ENCODE measurements at places on chromosomes 16 and 17.

DNA sequence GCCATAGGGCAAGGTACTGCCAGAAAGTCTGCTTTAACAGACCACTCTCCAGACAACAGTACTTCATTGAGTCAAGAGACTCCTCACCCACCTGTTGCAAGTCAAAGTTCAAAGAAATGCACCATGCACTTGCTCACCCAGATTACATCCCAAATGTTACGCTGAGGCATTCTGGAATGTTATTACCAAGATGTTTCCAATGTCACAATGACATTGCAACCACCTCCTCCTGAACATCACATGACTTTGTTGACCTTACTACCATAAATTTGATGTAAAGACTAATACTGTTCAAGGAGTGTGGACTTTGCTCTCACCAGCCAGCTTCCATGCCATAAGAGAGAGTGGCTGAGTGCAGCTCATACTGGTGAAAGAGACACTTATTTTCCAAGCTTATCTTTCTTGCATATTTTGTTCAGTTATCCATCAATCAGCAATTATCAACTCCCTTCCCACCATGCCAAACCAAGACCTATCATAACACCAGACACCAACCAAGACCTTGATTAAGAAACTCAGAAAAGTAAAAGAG, 58.5 kb upstream of the BCAR1 start:
- no peaks in the 10 kb centered on the region for H3K36me3 ChIP-seq
- H3K27me3 ChIP-seq: no peaks in the 10 kb centered on the region
- H3K27ac ChIP-seq: no peak overlapping the region
- H3K4me3 ChIP-seq: no peak overlapping the region
- H3K4me1 ChIP-seq: peaks cover 9% of the 10 kb centered on the region

GRCh38 chr17:55201308-55201932, 63.3 kb upstream of the HLF start:
- no peaks in the 10 kb centered on the region for H3K36me3 ChIP-seq
- no peak overlapping the region for H3K4me3 ChIP-seq
- no peak for DNase-seq
- no peak overlapping the region for H3K27ac ChIP-seq
- no peaks in the 10 kb centered on the region for H3K27me3 ChIP-seq

- H3K36me3 ChIP-seq: no peaks in the 10 kb centered on the region
- peak overlapping the region; percentile 60 for H3K4me3 ChIP-seq
- H3K27me3 ChIP-seq: peaks cover 65% of the 10 kb centered on the region
- no peak for DNase-seq
- no peak overlapping the region for H3K27ac ChIP-seq
These were observed 2.6 kb upstream of the HOXB5 start for GRCh38 chr17:48596000-48596734.

DNA sequence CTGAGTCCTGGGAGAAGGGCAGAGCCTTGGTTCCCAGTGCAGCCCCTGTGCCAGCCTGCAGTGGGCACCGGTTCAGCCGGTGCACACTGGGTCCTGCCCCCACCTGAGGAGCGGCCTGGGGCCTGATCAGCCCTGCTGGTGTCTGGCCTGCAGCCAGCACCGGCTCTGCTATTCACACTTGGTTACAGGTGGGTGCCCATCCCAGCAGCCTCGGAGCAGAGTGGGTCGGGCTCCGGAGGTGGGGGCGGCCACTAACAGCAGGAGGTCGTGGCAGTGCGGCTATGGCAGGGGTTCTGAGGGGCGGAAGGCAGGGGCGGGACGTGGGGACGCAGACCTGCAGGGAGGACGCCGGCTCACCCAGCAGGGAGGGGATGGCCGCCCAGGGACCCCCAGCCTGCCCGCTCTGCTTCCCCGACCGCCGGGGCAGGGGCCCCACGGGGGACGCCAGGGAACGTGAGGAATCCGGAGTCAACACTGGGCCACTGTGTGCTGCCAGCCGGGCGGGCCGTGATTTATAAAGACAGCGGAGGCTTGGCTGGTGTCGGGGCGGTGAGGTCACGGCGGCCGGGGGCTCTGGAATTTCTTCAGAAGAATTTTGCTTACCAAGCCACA, 20.3 kb downstream of the METRNL start:
- peaks cover 16% of the 10 kb centered on the region for H3K27me3 ChIP-seq
- no peak for DNase-seq
- peaks cover 11% of the 10 kb centered on the region for H3K4me1 ChIP-seq
- H3K27ac ChIP-seq: no peak overlapping the region
- H3K36me3 ChIP-seq: peaks cover 3% of the 10 kb centered on the region
- H3K4me3 ChIP-seq: no peak overlapping the region

- no peak overlapping the region for H3K4me3 ChIP-seq
- no peak for DNase-seq
- H3K27ac ChIP-seq: no peak overlapping the region
- H3K4me1 ChIP-seq: no peaks in the 10 kb centered on the region
These were observed 14.1 kb upstream of the ACSF3 start for GRCh38 chr16:89079434-89079980.

GRCh38 chr16:11542069-11542744, 44.5 kb downstream of the LITAF start:
- peaks cover under 1% of the 10 kb centered on the region for H3K36me3 ChIP-seq
- no peak overlapping the region for H3K27ac ChIP-seq
- no peaks in the 10 kb centered on the region for H3K27me3 ChIP-seq
- no peak overlapping the region for H3K4me3 ChIP-seq
- DNase-seq: no peak

DNA sequence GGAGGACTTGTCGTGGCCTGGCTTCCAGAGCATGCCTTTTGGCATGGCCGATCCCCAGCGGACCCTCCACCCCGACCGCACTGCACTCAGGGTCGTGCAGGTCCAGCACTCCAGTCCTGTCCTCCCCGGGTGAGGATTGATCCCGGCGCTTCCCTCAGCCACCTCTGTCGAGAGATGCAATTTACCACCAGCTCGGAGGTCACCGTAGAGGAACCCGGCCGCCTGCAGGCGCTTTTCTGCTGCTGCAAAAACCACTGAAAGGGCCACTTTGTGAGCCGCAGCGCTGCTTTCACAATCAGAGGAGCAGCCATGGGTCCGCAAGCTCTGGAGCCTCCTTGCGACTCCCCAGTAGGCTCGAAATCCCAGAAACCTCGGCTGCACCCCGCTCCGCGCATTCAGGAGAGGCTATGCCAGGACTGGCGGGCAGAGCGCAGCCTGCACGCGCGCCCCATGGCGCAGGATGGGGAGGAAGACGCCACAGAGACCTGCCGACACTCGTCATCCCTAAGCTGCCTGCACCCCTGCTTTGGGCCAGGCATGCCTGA, 134.2 kb downstream of the HS3ST2 start:
- no peak overlapping the region for H3K27ac ChIP-seq
- no peaks in the 10 kb centered on the region for H3K36me3 ChIP-seq
- H3K27me3 ChIP-seq: peaks cover 5% of the 10 kb centered on the region
- H3K4me1 ChIP-seq: peaks cover 8% of the 10 kb centered on the region

DNA sequence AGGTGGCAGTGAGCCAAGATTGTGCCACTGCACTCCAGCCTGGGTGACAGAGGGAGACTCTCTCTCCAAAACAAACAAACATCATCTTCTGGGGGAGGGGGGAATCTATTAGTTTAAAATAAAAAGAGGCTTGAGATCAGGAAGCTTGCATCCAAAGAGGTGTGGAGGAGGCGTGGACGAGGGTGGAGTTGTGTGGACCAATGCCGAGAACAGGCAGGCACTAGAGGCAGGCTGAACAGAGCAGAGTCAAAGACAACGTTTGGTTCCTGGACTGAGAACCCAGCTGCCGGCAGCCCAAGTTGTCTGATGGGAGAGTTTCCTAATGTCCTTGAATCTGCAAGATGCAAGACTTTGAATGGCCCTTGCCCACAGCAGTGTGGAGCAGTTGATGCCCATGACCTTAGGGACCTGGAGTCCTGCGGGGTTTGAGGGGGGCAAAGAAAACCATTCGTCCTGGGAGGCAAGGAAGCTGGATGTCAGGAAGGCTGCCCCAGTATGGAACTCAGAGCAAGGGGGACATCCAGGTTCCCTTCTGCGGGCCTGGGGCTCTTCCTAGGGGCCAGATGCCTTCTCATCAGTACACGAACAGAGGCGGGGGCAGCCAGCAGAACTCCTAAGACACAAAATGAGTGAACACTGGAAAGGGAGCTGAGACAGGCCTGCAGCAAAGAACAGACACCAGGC, 9.2 kb downstream of the TBC1D16 start:
- no peaks in the 10 kb centered on the region for H3K4me1 ChIP-seq
- H3K36me3 ChIP-seq: no peaks in the 10 kb centered on the region
- DNase-seq: no peak

GRCh38 chr17:45231481-45232116, 9.9 kb downstream of the FMNL1 start:
- peaks cover 35% of the 10 kb centered on the region for H3K36me3 ChIP-seq
- H3K4me1 ChIP-seq: peaks cover 75% of the 10 kb centered on the region
- H3K27ac ChIP-seq: peak overlapping the region; percentile 100
- DNase-seq: no peak

DNA sequence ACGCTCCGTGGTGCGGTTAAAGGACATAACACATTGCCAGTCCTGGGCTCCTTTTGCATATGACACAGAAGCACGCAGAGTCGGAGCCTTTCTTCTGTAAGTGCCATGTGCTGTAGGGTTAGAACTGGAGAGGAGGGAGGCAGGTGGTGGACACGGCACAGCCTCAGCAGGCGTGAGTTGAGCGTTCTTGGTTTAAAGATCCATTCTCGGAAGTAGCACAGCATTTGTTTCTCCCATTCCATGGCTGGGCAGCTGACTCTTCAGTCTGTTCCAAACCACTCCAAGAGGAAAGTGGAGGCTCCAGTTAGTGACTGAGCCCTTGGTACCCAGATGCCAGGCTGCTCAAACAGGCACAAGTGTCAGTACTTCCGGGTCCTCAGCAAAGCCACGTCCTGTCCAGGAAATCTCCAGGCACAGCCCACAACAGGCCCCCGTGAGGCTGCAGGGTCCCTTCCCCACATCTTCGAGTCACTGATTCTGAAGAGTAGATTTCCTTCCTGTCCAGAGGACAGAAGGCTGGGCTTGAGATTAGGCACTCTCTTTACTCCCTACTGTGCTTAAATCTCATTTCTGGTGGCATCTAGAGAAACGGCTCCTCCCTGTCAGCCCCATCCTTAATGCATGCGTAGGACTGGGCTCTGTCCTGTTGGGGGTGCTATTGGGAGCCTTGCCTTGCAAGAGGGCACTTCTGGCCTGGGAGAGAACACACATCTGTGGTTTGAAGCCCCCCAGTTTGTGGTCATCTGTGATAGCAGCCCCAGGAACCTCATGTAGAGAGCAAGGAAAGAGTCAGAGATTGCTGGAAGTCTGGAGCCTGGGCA, 39.6 kb upstream of the NAT9 start:
- H3K36me3 ChIP-seq: peaks cover 29% of the 10 kb centered on the region
- H3K4me3 ChIP-seq: no peak overlapping the region
- DNase-seq: no peak
- H3K27me3 ChIP-seq: no peaks in the 10 kb centered on the region
- no peaks in the 10 kb centered on the region for H3K4me1 ChIP-seq

DNA sequence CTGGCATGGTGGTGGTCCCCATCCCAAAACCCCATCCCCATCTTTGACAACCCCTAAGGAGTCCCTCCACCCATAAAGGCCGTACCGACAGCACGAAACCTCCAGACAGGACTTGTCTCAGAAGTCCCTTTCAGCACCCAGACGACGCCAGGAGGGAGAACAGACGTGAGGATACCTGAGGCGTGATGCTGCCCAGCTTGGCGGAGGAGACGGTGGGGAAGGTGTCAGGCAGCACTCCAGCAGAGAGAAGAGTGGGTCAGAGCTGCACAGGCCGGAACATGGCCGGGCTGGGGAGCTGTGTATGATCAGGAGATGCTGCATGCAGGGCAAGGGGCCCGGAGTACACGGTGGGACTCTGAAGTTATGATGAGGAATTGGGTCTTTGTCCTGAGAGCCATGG, 244.2 kb downstream of the GSG1L start:
- H3K27ac ChIP-seq: no peak overlapping the region
- H3K36me3 ChIP-seq: no peaks in the 10 kb centered on the region
- no peaks in the 10 kb centered on the region for H3K4me1 ChIP-seq
- H3K4me3 ChIP-seq: no peak overlapping the region

DNA sequence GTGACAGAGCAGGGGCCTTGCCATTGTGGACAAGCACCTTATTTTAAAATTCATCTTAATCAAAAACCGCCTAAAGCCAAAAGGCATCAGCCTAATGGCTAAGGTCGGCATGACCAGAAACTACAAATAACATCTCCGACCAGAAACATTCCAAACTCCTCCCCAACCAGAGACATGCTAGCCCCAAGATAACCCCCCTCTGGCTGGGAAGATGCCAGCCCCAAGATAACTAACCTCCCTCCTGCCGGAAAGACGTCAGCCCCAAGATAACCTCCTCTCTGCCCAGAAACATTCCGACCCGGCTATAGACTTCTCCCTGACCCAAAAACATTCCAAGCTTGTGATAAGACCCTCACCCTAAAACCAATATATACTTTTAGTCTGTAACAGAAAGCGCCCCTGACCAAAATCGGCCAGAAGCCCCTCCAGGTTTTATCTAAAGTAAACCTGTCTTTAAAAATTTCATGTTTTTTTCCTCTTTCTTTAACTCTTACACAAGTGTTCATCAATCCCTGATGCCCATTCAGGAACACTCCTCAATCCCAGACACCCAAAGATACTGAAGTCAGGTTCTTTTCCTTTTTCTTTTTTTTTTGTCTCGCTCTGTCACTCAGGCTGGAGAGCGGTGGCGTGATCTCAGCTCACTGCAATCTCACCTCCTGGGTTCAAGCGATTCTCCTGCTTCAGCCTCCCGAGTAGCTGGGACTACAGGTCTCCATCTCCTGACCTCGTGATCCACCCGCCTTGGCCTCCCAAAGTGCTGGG, 32.7 kb downstream of the TLE7 start:
- no peak overlapping the region for H3K27ac ChIP-seq
- H3K36me3 ChIP-seq: no peaks in the 10 kb centered on the region
- peaks cover 4% of the 10 kb centered on the region for H3K27me3 ChIP-seq
- no peak overlapping the region for H3K4me3 ChIP-seq
- H3K4me1 ChIP-seq: peaks cover 4% of the 10 kb centered on the region

- H3K36me3 ChIP-seq: peaks cover under 1% of the 10 kb centered on the region
- DNase-seq: peak; percentile 57
- no peak overlapping the region for H3K27ac ChIP-seq
- no peak overlapping the region for H3K4me3 ChIP-seq
- H3K4me1 ChIP-seq: peaks cover 32% of the 10 kb centered on the region
These were observed 8.2 kb downstream of the SYNGR2 start for GRCh38 chr17:78176548-78177025.

- H3K27ac ChIP-seq: no peak overlapping the region
- no peak for DNase-seq
- H3K27me3 ChIP-seq: no peaks in the 10 kb centered on the region
- H3K4me1 ChIP-seq: no peaks in the 10 kb centered on the region
- peaks cover 24% of the 10 kb centered on the region for H3K36me3 ChIP-seq
These were observed 13.9 kb downstream of the KIAA0753 start for GRCh38 chr17:6626616-6627015.

DNA sequence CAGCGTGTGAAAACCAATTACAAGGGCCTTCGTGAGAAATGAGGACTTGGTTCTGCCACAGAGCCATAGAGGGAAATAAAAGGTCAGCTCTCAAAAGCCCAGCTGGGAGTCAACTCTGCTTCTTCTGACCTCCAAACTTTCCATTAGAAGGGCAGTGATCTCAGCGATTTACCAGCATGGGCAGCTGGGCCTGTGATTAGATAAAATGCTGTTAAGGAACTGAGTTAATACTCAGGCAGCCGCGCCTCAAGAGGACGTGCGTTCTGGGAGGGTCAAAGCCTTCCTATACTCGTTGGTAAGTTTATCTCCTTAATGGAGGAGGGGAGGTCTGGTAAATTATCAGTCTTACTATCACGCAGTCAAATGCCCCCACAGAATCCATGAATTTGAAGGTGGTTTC, 480.2 kb upstream of the ERCC4 start:
- H3K4me3 ChIP-seq: no peak overlapping the region
- H3K36me3 ChIP-seq: no peaks in the 10 kb centered on the region
- DNase-seq: no peak
- no peak overlapping the region for H3K27ac ChIP-seq
